ENCODE measurements at places on chromosomes 1 and 21. TPM values are rescaled to one million over a fixed set of nuclear protein-coding genes. Genes with fewer than 3 reads are reported as not detected.

DNA sequence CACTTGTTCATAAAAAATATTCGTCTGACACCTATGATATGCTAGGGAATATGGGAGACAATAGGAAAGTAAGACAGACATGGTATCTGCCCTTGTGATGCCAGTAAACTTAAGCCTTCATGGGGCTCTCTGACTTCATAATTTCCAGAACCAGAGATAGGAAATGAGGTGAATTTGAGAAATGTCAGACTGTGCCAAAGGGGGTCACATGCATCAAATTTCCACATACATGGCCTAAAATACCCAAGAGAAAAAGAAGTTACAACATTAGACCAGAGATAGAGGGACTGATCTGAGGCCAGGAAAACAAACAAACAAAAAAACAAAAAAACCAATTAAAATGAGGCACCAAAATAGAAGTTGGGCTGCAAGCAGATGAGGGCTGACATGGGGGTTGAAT lies 75.7 kb downstream of the DISC1 start:
- DNase-seq: no peak

- no peak for DNase-seq
Measured at GRCh38 chr1:182351790-182352364, 39.7 kb downstream of the GLUL start.

DNA sequence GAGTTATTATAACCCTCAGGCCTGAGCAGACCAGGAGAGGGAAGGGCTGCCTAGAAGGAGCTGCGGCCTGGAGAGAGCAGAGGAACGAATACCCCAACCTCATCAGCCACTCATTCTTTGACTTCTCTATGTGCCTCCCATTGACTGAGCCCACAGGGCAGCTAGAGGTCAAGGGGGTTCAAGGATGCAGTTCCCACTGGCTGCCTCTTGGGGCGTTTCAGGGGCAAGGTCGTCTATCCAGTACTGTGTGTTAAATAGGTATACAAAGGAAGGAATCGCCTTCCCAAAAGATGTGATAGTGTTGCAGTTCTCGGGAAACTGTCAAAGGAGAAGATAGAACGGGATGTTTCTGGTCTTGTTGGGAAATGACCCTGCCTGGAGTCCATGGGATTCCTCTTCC lies 250.6 kb downstream of the PRDM2 start:
- no peak for DNase-seq

GRCh38 chr1:108644984-108645383 lies 15.9 kb downstream of the HENMT1 start:
- DNase-seq: no peak

Gene MCOLN3
- 3.7 TPM for total RNA-seq

- DNase-seq: no peak
Measured at GRCh38 chr1:116795482-116795829, 41.2 kb downstream of the CD2 start.

GRCh38 chr21:40080385-40080784 lies 213.1 kb downstream of the PCP4 start:
- no peak for DNase-seq

DNA sequence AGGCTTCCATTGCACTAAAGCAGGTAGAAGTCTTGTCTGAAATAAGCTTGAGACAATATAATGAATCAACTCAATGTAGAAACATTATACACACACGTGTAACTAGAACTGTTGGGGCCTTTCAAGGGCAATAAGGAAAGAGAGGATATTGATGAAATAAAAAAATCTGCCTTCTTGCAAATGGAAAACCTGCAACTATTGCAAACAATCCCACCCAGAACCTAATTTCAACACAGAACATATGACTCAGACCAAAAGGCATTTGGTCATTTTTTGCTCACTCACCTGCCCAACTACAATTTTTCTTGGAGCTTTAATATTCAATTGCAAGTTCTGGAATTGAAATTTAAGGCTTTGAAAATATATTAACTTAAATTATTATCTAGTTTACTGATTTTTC lies 900.1 kb downstream of the TTLL7 start:
- DNase-seq: no peak

Gene CRYAA
- total RNA-seq: not detected

Measured in epithelial cell of proximal tubule (primary cell).